T-helper 17 cell (primary cell): ENCODE measurements at places on chromosomes 3 and 15. TPM values are rescaled to one million over a fixed set of nuclear protein-coding genes. Genes with fewer than 3 reads are reported as not detected.

TEX9 gene
- total RNA-seq, result 0.42 TPM

MYO5C gene
- total RNA-seq, result 1.5 TPM

LZTFL1 gene
- total RNA-seq, result 18.1 TPM

CHRD gene
- not detected for total RNA-seq

IGDCC3 gene
- total RNA-seq, result not detected

OGG1 gene
- 18.4 TPM for total RNA-seq

KBTBD13 gene
- not detected for total RNA-seq

MITF gene
- 0.50 TPM for total RNA-seq

GTF2E1 gene
- 9.6 TPM for total RNA-seq

ENTPD3 gene
- total RNA-seq, result not detected

TNIK gene
- total RNA-seq, result 98.9 TPM

ITIH3 gene
- total RNA-seq, result not detected

NR2F2 gene
- total RNA-seq, result not detected

CLDN16 gene
- not detected for total RNA-seq

STXBP5L gene
- not detected for total RNA-seq

CTXN2 gene
- not detected for total RNA-seq

CDCP1 gene
- total RNA-seq, result 0.32 TPM

SCAMP2 gene
- total RNA-seq, result 86.8 TPM

GALNT15 gene
- 0.42 TPM for total RNA-seq

MAP6D1 gene
- total RNA-seq, result 1.7 TPM

SCN11A gene
- total RNA-seq, result 0.05 TPM

RAB5A gene
- total RNA-seq, result 102 TPM

PP2D1 gene
- not detected for total RNA-seq

POPDC2 gene
- 4.2 TPM for total RNA-seq

CFAP100 gene
- not detected for total RNA-seq

CYP1A2 gene
- total RNA-seq, result not detected

ASB14 gene
- not detected for total RNA-seq

LRRC15 gene
- total RNA-seq, result not detected

FEZF2 gene
- total RNA-seq, result not detected

WDR82 gene
- 114 TPM for total RNA-seq

UACA gene
- 1.7 TPM for total RNA-seq

SSUH2 gene
- not detected for total RNA-seq

CDC25A gene
- 0.22 TPM for total RNA-seq

ADGRG7 gene
- total RNA-seq, result not detected

CELF6 gene
- 1.4 TPM for total RNA-seq

WNT5A gene
- not detected for total RNA-seq

GOLGA8J gene
- 0.50 TPM for total RNA-seq

UTS2B gene
- total RNA-seq, result not detected

ROPN1B gene
- not detected for total RNA-seq

RNU5B-1 gene
- total RNA-seq, result not detected

CISH gene
- total RNA-seq, result 28.3 TPM

SOX14 gene
- total RNA-seq, result not detected

SLC24A5 gene
- not detected for total RNA-seq

CACNA1D gene
- 0.57 TPM for total RNA-seq

ZSCAN29 gene
- total RNA-seq, result 15.9 TPM

FAM107A gene
- total RNA-seq, result not detected

ZNF80 gene
- 0.97 TPM for total RNA-seq

ESYT3 gene
- 0.40 TPM for total RNA-seq

ITPKA gene
- 0.20 TPM for total RNA-seq

DPPA2 gene
- total RNA-seq, result not detected

IL17RB gene
- 0.44 TPM for total RNA-seq

SNTN gene
- total RNA-seq, result not detected

SLC49A4 gene
- total RNA-seq, result 4.8 TPM

SERP1 gene
- total RNA-seq, result 119 TPM

SLC27A2 gene
- total RNA-seq, result 0.30 TPM

GABRB3 gene
- not detected for total RNA-seq

TRPM1 gene
- not detected for total RNA-seq
